ENCODE measurements at places on chromosomes 1 and 21. TPM values are rescaled to one million over a fixed set of nuclear protein-coding genes. Genes with fewer than 3 reads are reported as not detected.
A peak's percentile ranks its signal among the peaks of the same experiment; 100 is the strongest.

The MAN1A2 gene
- total RNA-seq = 32.7 TPM

The NHLH1 gene
- total RNA-seq = not detected

The PLEKHN1 gene
- total RNA-seq = not detected

The S100A5 gene
- total RNA-seq = not detected

The FCRL1 gene
- not detected for total RNA-seq

The CA14 gene
- total RNA-seq = 2.0 TPM

The LMX1A gene
- not detected for total RNA-seq

The PM20D1 gene
- total RNA-seq = 0.28 TPM

The RIIAD1 gene
- 3.7 TPM for total RNA-seq

The XKR8 gene
- 6.0 TPM for total RNA-seq

The ATP6V1G3 gene
- not detected for total RNA-seq

The GJB5 gene
- total RNA-seq = not detected

DNA sequence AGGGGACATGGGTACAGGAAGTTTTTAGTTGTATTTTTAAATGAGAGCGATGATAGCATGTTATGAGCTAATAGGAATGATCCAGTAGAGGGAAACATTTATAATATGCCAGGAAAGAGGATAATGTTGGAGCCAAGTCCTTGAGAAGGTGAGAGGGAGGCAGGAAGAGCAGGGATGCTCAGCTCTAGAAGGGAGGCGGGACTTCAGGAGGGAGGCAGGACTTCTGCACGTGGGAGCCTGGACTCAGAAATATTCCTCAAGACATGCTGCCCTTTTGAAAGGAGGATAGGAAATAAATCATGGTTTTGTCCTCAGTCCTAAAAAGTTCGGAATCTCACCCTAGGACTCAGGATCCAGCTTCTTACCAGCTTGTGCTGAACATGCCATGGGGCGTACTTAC is 5.9 kb downstream of the ADARB1 start:
- no peak for DNase-seq

GRCh38 chr1:115543247-115543646 is 98.5 kb upstream of the VANGL1 start:
- no peak for DNase-seq

GRCh38 chr21:42414928-42415769 is 11.4 kb downstream of the UBASH3A start:
- no peak for DNase-seq

DNA sequence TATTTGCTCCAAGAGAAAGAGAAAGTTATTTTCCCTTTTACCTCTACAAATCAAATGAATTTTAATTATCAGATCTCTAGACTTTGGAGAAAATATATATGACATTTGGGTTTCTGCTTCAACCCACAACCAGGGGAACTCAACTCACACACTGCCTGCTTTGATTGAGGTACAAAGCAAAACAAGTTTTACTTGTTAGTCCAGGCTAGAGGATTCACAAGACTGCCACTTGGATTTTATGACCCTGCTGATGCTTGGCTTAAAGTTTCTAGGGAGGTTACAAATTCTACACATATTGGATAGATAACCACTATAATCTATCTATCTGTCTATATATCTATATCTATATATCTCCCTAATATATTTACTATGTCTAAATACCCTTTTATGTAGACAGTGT is 467.3 kb upstream of the RGS18 start:
- no peak for DNase-seq

- no peak for DNase-seq
These were observed 109.6 kb downstream of the TBX19 start for GRCh38 chr1:168390271-168390670.

DNA sequence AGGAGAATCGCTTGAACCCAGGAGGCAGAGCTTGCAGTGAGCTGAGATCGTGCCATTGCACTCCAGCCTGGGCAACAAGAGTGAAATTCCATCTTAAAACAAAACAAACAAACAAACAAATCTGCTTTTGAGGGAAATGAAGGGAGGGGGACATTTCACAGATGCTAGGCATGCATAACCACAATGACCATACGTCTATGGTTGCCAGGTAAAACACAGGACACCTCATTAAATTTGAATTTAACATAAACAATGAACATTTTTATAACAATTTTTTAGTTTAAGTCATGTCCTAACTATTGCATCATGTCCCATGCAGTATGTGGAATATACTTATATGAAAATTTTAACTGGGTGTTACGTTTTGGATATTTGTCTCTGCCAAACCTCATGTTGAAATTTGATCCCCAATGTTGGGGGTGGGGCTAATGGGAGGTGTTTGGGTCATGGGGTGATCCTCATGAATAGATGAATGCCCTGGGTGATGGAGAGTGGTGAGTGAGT is 31.0 kb upstream of the ZBTB18 start:
- DNase-seq = no peak

DNA sequence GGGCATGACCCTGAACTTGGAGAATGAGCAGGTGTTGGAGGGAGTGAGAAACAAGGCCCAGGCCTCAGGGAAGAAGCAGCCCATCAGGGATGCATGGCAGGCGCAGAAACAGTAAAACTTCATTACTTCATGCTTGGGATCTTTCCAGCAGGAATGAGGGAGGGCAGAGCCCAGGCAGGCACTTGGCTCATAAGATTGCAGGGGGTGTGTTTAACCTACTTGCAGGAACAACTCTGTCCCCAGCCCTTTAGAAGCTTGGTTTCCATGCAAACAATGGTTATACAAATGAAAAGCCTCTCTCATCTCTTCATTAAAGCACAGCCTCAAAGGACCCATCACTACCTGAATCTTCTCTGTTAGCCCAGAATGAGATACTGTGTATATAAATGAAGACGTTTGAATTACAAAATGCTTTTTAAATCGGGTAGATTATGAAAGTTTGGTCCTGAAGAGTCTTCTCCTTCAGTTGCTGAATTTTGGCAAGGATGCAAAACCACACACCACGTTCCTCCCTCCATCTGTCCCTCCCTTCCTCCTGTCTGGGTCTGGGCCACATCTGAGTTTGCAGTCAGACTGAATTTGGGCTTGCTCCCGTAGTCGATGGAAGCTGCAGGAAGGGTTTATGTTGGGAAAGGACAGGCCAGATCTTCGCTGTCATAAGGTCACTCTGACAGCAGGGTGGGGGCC is 154.4 kb upstream of the KLHDC7A start:
- no peak for DNase-seq

GRCh38 chr1:14961661-14962267 is 191.8 kb upstream of the TMEM51 start:
- no peak for DNase-seq

GRCh38 chr1:33322870-33323585 is 2.1 kb upstream of the A3GALT2 start:
- no peak for DNase-seq

DNA sequence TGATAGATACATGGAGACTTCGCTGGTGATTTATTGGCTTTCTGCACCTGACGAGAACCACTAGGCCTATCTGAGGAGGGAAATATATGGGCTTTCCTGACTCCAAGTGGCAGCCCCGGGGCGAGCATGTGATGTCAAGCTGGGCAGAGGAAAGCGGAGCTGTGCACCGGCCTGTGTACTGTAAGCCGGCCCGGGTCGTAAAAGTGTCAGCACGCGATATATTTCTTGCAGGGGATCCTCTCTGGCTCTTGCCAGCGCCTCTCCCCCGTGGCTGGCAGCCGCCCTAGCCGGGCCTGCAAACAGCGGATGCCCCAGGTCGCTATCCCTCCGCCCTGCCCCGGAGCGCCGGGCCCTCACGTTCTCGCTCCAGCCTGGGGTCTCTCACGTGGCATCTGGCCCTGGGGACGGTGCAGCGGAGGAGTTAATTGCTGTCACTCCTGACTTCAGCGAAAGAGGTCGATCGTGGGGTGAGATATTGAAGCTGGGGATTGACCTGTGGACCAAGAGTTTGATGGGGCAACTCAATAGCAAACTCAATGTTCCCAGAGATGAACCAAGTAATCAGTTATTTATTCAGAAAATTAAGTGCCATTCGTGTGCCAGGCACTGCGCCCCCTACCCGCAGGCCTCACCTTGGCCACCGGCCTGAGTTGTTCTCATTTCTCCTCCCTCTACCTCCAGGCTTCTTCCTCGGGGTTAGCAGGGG is 41.0 kb upstream of the HAO2 start:
- no peak for DNase-seq

DNA sequence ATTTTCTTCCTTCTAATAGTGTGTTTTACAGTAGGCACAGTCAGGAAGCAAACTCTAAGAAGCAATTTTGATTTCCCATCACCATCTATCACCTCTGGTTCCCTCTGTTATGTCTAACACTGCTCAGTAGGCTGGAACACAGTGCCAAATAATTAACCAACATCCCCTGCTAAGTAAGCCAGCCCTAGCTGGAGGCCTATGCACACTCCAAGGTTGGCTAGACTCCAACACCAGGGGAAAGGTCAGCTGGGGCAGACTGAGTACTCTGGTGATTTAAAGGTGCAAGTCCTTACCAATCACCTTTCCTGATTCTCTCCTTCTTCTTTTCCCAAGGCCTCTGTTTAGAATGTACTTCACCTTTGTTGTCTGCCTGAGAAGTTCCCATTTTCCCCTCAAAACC is 46.5 kb upstream of the BEND5 start:
- DNase-seq = peak; percentile 13

GRCh38 chr21:40733024-40733397 is 113.9 kb downstream of the DSCAM start:
- DNase-seq = no peak

- DNase-seq = no peak
These were observed 11.9 kb upstream of the SH2D2A start for GRCh38 chr1:156828400-156829124.

DNA sequence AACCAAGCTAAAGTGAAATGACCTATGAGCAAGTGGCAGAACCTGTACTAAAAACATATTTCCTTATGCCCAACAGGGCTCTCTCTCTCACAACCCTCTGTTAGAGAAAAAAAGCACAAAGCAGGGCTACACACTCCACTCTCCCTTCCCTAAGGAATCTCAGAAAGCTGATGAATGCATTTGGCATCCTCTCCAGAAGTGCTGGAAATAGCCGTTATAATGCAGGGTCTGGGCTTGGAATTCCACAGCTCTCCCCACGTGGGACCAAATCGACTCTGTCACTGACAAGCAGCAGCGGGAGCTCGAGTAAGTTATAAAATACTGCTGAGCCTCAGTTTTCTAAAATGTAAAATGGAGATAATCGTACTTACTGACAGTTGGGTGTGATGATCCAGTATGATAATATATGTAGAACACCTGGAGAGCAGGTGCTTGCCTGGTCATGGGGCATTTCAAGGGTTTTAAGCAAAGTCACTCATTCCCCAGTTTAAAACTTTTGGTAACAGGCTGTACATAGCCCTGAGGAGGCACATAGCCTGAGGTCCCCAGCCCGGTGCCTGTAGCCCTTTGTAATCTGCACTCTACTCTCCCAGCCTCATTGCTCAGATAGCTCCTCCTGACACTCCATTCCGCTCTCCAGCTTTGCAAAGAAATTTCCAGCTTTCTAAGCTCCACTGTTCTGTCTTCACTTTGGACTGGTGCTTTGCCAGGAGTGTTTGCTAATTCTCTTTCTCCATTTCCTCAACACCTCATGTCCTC is 175.6 kb upstream of the DAB1 start:
- DNase-seq = no peak

DNA sequence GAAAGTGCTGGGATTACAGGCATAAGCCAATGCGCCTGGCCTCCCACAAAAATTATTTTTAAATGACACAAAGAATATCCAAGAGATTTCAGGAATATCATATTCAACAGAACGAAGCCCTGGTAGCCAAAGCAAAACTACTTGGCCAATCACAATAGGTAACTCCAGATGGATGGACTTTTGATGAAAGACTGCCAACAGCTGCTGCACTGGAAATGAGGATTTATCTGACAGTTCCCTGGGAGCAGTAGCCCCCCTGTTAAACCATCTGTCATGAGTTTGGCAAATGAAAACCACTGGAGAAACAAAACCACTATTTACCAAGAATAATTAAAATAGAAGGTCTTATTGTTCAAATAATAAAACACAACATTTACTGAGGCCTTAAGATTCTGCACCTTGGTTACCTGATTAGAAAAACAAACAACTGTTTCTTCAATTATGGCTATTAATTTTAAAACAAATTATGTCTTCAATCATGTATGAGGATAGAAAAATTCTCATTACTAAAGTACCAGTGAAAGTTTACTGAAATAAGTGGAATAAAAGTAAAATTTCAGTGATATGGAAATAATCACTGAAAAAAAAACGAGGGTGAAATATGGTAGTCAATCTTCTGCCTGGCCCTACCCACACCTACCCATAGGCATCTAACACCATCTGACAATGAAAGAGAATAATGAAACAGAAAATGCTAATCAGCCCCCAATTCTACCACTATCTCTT is 34.3 kb upstream of the PSMG1 start:
- no peak for DNase-seq

GRCh38 chr1:15196807-15197530 is 43.4 kb downstream of the TMEM51 start:
- no peak for DNase-seq

- no peak for DNase-seq
These were observed 4.6 kb downstream of the COLGALT2 start for GRCh38 chr1:184032930-184033418.

- DNase-seq = no peak
These were observed 97.8 kb downstream of the DTL start for GRCh38 chr1:212133319-212133718.

DNA sequence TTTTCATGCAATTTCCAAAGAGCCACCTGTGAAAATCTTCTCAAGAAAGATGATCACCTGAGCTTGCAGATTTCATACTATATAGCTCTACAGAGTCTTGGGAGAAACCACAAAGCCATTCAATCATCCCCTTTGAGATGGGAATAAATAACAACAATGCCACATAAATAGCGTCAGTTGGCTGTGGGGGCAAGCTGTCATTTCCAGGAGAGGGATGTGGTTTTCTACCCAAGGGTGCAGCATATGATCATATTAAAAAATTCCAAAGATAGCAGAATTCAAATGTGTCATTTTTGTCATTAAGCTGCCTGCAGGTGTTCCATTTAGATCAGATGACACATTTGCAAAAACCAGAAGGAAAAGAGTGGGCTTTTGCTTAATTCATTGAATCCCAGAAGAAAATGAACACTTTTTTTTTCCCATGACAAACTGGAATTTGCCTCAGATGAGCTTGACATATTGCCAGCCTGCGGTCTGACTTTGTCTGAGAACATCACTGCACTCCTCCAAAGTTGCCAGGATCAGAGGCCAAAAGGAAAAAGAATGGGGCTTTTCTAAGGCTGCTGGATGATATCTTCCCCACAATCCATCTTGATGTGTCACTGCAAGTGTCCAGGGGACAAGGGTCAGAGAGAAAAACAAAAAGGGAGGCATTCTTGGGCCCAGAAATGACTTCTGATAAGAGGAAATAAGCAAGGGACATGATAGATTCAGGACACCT is 314.1 kb upstream of the USP25 start:
- no peak for DNase-seq

- peak; percentile 67 for DNase-seq
These were observed 12.7 kb upstream of the RAB4A start for GRCh38 chr1:229258031-229258756.

DNA sequence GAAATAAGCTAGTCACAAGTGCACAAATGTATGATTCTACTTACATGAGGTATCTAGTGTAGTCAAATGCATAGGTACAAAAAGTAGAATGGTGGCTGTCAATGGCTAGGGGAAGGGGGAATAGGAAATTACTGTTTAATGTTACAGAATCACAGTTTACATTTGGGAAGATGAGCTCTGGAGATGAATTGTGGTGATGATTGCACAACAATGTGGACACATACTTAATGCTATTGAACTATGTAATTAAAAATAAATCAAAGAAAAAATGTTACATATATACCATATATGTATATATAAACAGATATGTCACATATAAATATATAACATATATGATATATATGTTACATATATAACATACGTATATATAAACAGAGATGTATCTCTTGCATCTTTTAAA is 39.4 kb downstream of the VAV3 start:
- no peak for DNase-seq

GRCh38 chr21:35015435-35016024 is 33.6 kb downstream of the RUNX1 start:
- DNase-seq = no peak

GRCh38 chr1:19049128-19049768 is 92.8 kb upstream of the IFFO2 start:
- DNase-seq = no peak

All from heart right ventricle (tissue), 16 donors.